NCI-H748 treated with DMSO at 0.1 percent for 48 hours (cell line): ENCODE measurements at places on chromosomes 16 and 17.

DNA sequence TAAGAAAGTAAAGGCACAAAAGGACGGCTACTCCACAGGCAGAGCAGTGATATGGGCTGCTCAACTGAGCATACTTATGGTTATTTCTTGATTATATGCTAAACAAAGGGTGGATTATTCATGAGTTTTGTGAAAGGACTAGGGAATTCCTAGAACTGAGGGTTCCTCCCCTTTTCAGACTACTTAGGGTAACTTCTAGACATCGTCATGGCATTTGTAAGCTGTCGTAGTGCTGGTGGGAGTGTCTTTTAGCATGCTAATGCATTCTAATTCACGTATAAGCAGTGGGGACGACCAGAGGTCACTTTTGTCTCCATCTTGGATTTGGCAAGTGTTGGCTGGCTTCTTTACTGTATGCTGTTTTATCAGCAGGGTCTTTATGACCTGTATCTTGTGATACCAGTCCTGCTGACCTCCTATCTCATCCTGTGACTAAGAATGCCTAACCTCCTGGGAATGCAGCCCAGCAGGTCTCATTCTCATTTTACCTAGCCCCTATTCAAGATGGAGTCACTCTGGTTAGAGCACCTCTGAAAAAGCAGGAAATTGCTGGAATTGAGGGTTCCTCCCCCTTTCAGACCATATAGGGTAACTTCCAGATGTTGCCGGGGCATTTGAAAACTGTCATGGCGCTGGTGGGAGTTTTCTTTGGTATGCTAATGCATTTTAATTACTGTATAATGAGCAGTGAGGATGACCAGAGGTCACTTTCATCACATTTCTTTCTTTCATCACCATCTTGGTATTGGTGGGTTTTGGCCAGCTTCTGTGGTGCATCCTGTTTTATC is 388.5 kb downstream of the XYLT1 start:
- no peak for DNase-seq

GRCh38 chr17:34366529-34367107 is 3.6 kb upstream of the CCL1 start:
- DNase-seq, result no peak

DNA sequence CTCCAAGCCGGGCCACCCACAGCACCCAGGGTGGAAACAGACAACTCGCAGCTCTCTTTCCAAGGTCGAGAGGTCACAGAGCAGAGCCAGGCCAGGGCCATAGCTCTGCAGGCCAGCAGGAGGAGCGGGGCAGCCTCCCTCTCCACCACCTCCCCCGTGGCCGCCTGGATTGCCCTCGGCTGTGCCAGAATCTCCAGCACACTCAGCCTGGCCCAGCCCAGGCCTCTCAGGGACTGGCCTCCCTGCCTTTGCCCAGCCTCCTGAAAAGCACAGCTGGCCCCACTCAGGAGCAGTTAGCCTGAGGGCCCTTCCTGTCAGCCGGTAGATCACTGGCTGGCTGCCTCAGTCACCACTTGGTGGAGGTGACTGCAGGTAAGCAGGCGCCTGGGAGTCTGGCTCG is 85.8 kb upstream of the SEC14L1 start:
- DNase-seq, result no peak

- no peak for DNase-seq
Measured at GRCh38 chr16:89360760-89361435, 129.5 kb downstream of the ANKRD11 start.

GRCh38 chr17:58475985-58476384 is 12.2 kb downstream of the HSF5 start:
- no peak for DNase-seq

- DNase-seq, result no peak
Measured at GRCh38 chr17:75707079-75707571, 14.1 kb upstream of the ITGB4 start.
